ENCODE measurements at places on chromosomes 5 and 9.

DNA sequence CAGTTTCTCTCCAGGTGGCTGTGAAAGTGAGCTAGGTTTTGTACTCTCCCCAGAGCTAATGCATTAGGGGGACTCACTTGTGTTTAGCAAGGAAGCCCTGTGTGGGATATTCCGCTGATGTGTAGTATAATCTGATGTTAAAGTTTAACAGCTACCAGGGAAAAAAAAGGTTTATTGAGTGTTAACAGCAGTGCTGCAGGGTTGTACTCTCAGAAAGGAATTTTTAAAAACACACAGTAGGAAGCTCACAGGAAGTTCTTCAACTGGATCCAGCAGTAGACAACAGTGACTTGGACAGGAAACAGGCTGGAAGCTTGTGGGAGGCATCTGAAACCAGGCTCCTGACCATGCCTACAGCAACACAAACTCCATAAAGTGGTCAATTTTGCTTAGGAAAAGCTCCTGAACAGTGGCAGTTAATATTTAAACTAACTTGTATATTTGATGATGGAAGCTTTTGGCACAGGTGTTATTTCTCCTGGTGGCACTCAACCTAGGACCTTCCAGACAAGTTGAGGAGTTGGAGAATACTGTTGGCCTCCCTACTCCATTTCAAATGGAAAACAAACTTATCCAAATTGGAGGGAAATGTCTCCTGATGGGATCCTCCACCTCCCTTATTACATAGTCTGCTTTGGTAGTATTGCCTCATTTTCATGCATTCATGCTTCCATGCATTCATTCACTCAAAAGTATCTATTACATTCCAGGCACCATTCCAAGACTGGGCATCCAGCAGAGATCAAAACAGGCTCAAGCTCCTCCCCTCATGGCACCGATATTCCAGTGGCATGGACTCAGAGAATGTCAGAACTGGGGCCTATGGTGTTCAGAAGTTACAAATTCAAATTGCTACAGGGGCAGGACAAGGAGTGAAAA lies 54.7 kb downstream of the FOXD1 start:
- peak; percentile 26 for DNase-seq

- DNase-seq, result no peak
These were observed 214.9 kb downstream of the MCTP1 start for GRCh38 chr5:95069948-95070347.

- no peak for DNase-seq
These were observed 1.6 kb downstream of the FNIP1 start for GRCh38 chr5:131795228-131795627.

GRCh38 chr5:123182072-123182471 lies 93.0 kb downstream of the PRDM6 start:
- DNase-seq, result no peak

DNA sequence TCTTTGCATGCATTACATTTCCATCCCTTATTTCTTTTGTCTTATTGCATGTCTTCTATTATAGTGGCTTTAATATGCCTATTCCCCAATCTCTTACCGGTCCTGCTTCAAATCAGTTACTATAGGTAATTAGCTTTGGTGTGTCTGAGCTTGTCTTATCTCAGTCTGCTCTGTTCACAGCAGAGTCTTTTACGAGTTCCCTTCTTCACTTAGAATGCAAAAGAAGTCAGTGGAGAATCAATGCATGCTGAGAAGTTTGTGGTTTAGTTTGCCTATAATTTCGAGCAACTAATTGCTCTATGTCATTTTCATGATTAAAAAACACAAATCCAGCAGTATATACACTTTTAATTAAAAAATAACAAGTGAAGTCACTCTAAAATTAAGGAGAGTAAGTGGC lies 545.0 kb downstream of the SLCO4C1 start:
- DNase-seq, result no peak

DNA sequence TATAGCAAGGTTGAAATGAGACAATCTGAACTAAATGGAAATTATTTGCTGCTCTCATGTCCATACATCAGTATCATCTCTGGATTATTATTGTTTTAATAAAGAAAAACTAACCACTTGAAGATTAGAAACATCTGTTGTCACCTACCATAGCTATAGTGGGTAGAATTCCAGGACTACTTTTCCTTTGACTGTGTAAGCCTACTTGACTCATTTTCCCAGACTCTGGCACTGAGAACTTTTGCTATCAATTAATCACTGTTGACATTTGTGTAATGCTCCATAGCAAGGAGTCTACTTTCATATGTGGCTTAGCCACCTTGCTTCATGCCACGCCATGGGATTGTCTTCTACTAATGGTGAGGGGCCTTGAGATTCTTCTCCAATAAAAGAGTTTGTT lies 59.9 kb upstream of the ARRDC3 start:
- no peak for DNase-seq

DNA sequence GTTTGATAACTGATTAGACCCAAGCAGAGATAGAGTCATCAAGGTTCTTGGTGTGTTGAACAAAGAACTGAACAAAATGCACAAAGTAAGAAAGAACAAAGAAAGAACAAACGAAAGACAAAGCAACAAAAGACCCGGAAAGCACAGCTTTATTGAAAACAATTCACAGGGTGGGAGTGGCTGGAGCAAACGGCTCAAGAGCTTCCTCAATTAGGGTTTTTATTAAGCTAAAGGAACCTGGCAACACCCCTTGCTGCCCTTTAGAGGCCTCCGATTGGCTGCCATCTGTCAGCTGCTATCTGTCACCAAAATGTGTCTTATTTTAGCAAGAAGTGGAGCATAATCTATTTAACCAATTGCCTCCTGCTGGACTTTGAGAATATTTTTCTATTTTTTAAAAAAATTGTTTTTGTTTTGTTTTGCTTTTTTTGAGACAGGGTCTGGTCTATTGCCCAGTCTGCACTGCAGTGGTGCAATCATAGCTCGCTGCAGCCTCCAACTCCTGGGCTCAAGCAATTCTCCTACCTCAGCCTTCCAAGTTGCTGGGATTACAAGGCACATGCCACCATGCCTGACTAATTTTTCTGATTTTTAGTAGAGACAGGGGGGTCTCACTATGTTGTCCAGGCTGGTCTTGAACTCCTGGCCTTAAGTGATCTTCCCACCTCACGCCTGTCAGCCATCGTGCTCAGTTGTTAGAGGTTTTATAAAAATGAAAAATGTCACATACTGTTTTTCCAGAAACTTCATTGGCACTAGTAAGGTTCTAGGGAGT lies 7.7 kb upstream of the ABO start:
- DNase-seq, result no peak

- no peak for DNase-seq
These were observed 15.3 kb downstream of the C9orf152 start for GRCh38 chr9:110192531-110193261.

GRCh38 chr5:169099801-169100734 lies 200.9 kb downstream of the SLIT3 start:
- DNase-seq, result no peak

DNA sequence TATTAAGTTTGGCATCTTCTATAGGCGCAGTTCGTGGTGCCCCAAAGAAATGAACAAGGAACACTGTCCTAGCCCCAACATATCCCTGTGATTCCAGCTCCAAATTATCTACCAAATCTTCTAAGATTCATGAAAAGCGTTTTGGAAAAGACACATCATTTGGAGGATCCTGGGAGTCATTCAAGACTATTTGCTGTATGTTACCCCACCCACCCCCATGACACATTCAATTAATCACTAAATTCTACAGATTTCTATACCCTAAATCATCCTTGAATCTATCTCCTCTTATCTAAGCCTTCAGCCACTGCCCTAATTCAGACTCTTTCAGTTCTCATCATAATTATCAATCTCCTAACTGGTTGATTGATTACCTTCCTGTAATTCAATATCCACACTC lies 5.5 kb upstream of the RUSC2 start:
- DNase-seq, result no peak
